Right renal cortex interstitium (tissue), 3 donors: ENCODE measurements at places on chromosomes 16 and 17. TPM values are rescaled to one million over a fixed set of nuclear protein-coding genes. Genes with fewer than 3 reads are reported as not detected.

DOC2B gene
- 59.8 TPM for polyA plus RNA-seq

MEIOB gene
- 1.3 TPM for polyA plus RNA-seq

MYO15A gene
- 2.3 TPM for polyA plus RNA-seq

NT5M gene
- polyA plus RNA-seq = 4.3 TPM

ZG16B gene
- polyA plus RNA-seq = 0.32 TPM

CDRT15 gene
- polyA plus RNA-seq = 0.46 TPM

TIGD7 gene
- 11.4 TPM for polyA plus RNA-seq

MMP25 gene
- polyA plus RNA-seq = 0.35 TPM

CA4 gene
- 40.7 TPM for polyA plus RNA-seq

SLC35G6 gene
- polyA plus RNA-seq = not detected

ZDHHC1 gene
- polyA plus RNA-seq = 9.1 TPM

BCO1 gene
- 2.6 TPM for polyA plus RNA-seq

KRT33A gene
- not detected for polyA plus RNA-seq

MYO18A gene
- polyA plus RNA-seq = 39.4 TPM
